ENCODE measurements at places on chromosomes 11 and 22.
A peak's percentile ranks its signal among the peaks of the same experiment; 100 is the strongest.

GRCh38 chr11:88508418-88508758, 170.9 kb upstream of the CTSC start:
- peak; percentile 78 for DNase-seq

DNA sequence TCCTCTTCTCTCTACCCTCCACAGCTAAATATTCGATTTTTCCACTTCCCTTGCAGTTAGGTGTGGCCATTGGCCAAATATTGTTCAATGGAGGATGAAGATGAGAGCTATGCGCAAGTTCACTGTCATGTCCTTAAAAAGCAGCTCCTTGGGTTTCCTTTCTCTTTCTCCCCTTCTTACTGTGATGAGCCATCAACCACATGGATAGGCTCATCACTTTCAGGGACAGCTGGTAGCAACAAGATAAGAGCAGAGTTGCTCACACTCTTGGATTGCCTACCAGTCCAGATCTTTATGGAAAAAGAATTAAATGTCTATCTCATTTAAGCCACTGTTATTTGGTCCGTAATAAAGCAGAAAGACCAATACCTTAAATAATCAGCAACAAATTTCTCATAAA, 377.0 kb downstream of the DDX10 start:
- DNase-seq = no peak

DNA sequence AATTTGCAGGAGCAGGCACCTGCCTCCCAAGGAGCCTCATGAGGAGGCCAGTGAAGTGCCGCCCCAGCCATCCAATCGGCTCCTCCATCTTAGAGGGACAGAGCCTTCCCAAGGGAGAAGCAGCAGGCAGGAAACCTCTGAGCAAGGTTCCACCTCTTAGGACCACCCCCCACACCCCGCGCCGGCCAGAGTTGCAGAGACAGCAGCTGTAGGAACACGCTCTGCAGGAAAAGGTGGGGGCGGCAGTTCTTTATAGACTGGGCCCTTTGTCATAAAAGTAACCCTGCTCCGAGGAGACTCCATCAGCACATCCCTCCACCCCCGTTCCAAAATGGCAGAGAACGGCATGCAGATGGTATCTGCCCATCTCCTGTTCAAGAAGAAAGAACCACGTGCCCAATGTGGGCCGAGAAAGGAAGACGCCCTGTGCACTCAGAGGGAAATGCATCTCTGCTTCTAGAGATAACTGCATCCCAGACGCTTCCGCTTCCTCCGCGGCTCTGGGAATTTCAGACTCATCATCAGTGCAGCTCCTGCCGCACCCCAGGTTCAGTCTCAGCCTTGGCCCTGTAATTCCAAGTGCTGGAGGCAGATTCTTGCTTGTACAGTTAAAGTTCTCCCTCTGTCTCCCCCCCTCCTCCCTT, 98.5 kb downstream of the SPATA19 start:
- no peak for DNase-seq

DNA sequence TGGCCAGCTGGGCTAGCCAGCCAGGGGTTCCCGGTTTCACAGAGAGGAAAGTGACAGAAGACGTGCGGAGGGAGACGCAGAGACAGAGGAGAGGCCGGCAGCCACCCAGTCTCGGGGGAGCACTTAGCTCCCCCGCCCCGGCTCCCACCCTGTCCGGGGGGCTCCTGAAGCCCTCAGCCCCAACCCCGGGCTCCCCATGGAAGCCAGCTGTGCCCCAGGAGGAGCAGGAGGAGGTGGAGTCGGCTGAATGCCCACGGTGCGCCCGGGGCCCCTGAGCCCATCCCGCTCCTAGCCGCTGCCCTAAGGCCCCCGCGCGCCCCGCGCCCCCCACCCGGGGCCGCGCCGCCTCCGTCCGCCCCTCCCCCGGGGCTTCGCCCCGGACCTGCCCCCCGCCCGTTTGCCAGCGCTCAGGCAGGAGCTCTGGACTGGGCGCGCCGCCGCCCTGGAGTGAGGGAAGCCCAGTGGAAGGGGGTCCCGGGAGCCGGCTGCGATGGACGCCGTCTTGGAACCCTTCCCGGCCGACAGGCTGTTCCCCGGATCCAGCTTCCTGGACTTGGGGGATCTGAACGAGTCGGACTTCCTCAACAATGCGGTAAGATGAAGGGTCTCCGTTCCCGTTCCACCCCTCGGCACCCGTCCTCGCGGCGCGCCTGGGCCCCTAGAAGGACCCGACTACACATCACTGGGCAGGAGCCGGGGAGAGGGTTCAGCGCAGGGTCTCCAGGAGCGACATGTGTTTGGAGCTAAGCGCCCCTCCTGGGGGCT, at the start of gene CREB3L1:
TSS of gene CREB3L1 (plus strand) at position 41 of the 765 bp plus-strand sequence. CDS start at position 491, 450 bp downstream.
- DNase-seq = peak; percentile 89

DNA sequence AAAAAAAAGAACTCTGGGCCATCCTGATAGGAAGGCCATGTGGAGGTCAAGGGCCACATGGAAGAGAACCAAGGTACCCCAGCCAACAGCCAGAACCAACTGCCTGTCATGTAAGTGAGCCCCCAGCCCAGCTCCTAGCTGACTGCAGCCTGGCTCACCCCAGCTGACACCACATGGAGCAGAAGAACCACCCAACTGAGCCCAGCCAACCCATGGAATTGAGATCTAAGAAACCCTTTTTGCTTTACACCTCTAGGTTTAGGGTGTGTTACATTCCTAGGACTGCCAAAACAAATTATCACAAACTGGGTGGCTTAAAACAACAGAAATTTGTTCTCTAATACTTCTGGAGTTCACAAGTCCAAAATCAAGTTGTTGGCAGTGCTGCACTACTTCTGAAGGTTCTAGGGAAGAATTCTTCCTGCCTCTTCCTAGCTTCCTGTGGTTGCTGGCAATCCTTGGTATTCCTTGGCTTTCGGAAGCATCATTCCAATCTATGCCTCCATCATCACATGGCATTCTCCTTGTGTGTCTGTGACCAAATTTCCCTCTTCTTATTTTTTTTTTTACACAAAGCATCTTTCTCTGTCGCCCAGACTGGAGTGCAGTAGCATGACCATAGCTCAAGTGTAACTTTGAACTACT, 4.4 kb downstream of the C11orf86 start:
- DNase-seq = no peak

DNA sequence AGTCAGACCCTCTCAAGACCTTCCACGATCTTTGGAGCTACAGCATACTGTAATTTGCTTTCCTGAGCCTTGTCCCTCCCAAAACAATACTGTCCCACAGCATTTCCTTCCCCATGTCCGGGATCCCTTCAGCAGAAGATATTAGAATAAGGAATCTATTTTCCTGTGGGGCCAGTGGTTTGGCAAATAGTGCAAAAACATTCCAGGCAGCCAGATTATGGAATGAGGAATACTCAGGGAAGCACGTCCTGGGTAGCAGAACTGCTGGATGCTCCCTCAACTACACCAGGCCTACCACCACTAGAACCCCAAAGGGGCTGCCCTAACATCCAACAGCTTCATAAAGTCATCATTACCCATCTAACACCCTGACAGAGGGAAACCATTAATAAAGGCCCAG, 61.5 kb downstream of the AAMDC start:
- no peak for DNase-seq

DNA sequence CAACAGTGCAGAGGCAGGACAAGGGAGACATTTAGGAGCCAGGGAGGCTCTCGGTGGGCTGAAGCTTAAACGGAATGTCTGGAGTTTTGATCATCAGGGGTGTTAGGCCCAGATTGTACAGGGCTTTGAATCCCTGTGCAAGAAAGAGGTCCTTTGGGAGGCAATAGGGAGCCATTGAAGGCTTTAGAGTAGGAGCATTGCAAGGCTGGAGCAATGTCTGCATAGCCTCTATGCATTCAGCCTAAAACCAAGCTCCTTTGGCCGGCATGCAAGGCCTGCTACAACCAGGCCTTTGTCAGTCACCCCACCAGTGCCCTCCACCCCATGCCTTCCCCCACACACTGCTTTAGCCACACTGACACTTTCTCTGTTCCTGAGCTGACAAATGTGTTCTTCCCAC, 47.4 kb upstream of the FGF3 start:
- DNase-seq = peak; percentile 49

DNA sequence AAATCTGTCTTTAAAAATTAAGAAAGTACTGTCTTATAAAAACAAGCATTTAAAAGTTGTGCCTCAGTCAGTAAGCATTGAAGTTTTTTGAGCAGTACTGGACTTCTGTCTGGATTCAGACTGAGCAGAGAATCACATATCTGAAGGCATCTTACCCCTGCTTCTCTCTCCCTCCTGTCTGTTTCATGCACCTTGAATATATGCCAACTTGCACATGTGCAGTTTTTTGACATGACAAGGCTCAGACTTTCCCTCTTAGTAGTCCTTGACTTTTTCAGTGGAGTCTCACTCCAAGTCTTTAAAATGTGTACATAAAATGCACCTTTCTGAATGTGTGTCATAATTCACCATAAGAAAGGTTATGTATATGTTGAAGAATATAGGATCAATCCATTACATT, 19.8 kb downstream of the SPECC1L start:
- DNase-seq = no peak

GRCh38 chr22:36775586-36775963, 344 bp downstream of the IFT27 start:
- no peak for DNase-seq

GRCh38 chr11:61164606-61165424, 3.6 kb upstream of the VPS37C start:
- no peak for DNase-seq

DNA sequence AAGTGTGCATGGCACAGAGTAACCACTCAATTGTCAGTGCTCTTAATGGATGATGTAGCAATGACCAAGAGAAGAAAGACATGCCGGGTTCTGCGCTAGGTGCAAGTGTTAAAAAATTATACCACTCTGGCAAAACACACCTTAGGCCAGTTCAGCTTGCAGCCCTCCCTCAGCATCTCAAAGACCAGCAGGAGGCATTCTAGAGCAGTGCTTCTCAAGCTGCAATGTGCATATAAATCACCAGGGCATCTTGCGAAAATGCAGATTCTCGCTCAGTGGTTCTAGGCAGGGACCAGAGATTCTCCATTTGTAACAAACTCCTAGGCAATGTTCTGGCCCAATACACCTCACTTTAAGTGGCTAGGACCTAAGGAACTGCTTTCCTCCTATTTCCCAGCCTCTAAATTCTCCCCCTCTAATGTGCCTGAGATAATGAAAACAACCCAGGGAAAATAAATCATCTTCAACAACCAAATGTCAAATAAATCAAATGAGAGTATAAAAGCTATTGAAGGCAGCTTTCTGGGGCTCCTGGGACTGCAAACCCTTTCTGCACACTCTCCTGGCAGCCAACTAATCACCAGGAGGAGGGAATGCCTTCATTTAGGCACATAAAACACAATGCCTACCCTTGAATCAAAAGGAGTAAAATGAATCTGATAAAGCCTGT, 337.2 kb upstream of the API5 start:
- no peak for DNase-seq

DNA sequence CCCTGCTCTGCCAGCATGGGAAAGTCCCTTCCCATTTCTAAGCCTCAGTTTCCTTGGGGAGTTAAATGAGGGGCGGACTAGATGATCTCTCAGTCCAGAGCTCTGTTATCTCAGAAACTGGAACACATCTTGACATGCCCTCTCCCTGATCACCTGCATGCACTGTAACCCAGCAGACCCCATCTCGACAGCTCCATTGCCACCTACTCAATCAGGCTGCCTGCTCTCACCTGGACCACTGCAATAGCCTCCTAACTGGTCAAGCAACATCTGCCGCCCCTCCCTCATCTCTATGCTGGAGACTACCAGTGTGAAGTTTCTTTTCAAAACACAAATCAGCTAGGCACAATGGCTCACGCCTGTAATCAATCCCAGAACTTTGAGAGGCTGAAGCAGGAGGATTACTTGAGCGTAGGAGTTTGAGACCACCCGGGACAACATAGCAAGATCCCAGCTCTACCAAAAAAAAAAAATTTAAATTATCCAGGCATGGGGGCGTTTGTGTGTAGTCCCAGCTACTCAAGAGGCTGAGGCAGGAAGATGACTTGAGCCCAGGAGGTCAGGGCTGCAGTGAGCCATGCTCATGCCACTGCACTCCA, 22.2 kb downstream of the LRRC55 start:
- DNase-seq = no peak

GRCh38 chr22:46293577-46294260, 3.0 kb upstream of the GTSE1 start:
- no peak for DNase-seq

DNA sequence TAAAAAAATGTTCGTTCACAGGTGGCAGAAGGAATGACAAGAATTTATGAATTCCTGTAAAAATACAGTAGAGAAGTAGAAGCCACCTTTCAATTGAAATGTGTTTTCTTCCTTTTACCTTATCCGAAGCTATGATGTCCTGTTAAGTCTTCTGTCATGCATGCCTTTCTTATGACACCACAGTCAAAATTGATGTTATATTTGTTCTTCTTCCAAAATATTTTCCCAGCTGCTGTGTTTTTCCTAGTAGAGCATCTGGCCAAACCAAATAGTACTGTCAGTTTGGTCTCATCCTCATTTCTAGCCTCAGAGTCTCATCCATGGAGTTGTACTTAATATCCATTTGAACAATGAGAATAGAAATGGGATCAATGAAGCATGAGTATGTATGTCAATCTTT, 206.1 kb downstream of the PGR start:
- DNase-seq = no peak

GRCh38 chr11:9112075-9112474, 20.7 kb upstream of the SCUBE2 start:
- no peak for DNase-seq

GRCh38 chr22:29387921-29388758, at the start of gene AP1B1:
TSS of gene AP1B1 (minus strand) at chr22:29388570. CDS start at chr22:29367243, 21,327 bp downstream.
- DNase-seq = peak; percentile 98

- peak; percentile 94 for DNase-seq
These were observed 52.0 kb upstream of the THY1 start for GRCh38 chr11:119474682-119475596.

DNA sequence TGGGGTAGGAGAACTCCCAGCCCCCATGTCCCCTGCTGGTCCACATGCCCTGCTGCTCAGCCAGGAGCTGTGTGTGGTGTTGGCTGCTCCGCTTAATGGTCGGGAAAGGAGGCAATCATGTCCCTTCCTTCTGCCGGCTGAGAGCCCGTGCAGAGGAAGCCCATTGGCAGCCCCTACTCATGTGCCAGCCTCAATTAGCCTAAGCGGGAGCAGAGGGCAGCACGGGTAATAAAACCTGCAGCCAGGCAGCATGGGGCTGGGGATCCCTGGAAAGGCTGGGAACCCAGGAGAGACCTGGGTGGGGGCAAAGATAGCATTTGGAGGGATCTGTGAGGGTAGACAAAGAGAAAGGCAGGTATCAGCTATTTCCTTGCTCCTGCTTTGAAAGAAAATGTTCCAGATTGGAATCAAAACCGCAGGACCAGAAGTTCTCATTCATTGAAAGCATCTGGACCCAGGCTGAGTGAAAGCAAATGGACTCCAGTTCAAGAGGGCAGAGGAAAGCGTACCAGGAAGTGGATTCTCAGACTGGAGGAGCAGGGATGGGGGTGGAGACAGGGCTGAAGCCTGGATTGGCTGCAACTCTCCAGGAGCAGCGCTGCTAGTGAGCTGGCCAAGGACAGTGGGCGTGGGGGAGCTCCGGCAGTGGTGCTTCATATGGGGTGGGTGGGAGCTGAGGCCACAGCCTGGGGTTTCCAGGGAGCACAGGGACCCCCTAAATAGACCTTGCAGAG, 103.4 kb upstream of the NECTIN1 start:
- DNase-seq = peak; percentile 64

DNA sequence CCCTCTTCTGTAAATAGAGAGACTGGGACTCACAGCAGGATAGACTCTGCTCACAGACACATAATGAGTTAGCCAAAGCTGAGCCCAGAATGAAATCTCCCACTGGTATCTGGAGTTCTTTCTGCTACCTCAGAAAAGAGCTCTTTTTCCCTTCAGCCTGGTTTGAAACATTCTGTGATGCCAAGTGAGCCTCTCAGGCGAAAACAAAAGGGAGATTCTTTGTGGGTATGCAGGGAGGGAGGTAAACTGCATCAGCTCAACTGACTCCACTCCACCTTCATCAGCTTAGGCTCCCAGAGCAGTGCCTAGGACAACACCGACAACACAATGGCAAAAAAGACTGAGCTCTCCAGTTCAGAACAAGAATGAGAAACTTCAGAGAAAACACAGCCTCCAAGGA, 55.1 kb upstream of the SCUBE2 start:
- DNase-seq = no peak

Data from posterior vena cava (tissue), 2 donors.